ENCODE measurements at places on chromosomes 2 and 18.

DNA sequence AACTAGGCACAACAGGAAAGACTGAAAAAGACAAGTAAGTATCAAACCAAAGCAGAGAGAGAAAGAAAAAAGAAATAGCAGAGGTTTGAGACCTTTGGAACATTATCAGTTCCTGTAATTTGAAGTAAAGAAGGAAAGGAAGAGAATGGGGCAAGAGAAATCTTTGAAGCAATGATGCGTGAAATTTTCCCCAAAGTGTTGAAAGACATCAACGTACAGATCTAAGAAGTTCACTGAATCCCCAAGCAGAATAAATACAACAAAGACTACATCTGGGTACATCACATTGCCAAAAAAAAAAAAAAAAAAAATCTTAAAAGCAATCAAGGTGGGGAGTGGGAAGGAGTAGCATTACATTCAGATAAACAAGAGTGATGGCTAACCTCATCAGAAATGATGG, 6.0 kb upstream of the SLC30A6 start:
- no peak for DNase-seq

- no peak for DNase-seq
These were observed 17.0 kb downstream of the INHBB start for GRCh38 chr2:120362926-120363325.

DNA sequence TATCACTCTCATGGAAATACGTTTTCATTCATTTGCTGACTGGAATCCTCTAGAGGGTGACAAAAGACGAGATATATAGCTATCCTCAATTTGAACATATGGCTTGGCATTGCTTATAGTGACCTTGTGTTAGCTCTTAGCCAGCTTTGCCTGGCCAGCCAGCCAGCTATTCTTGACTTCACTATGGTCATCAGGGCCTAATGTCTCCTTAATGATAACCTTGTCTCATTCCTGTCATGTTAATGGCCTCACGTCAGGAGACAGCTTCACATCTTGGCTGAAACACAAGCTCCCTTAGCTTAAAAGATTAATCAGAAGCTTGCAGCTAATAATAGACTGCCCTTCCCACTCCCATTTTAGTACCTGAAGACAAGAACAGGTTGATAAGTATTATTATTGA, 1517.5 kb upstream of the PIK3C3 start:
- no peak for DNase-seq

DNA sequence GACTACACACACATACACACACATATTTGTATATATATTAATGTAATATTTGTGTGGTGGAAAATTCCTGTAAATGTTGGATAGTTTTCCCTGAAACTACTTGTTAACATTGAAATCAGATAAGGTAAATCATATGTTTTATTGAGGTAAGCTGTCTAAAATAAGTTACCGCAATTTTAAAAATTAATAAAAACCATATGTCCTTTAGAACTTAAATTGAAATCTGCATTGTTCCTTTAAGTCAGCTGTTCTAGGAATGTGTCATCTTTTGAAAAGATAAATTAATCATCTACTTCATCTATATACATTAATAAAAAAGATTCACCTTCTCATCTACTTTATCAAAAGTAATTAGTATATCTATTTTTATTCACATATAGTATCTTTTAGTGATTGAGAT, 102.0 kb downstream of the CSRNP3 start:
- DNase-seq = no peak

GRCh38 chr2:70944111-70944690, 8.5 kb downstream of the ATP6V1B1 start:
- no peak for DNase-seq

DNA sequence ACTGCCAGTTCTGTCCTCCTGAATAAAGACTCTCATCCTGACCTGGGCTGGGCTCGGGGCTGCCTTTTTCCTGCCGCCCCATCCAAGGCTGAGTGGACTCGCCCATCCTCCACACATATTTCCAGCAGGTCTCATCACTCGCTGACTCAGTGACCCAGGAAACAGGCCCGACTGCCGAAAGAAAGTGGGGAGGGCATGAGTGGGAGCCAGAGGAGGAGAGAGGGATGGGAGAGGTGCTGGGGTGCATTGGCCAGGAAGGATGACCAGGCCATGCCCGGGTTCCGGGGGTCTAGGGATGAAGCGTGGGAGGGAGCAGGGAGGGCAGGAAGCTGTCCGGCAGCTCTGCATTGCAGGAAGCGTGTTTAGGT, 66.7 kb downstream of the TWIST2 start:
- DNase-seq = no peak
